ENCODE measurements at places on chromosomes 5 and 9. TPM values are rescaled to one million over a fixed set of nuclear protein-coding genes. Genes with fewer than 3 reads are reported as not detected.

DNA sequence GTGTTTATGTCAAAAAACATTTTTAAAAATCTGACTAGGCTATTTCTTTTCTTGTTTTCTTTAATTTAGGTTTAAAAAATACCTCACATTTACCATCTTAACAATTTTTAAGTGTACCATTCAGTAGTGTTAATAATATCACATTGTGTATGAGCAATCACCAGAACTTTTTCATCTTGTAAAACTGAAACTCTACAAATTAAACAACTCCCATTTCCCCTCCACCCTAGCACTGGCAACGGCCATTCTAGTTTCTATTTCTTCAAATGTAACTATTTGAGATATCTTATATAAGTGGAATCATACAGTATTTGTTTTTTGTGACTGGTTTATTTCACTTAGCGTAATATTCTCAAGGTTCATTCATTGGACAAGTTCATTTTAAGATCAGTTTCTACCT, 27.7 kb downstream of the PLCXD3 start:
- no peak for ATAC-seq

DNA sequence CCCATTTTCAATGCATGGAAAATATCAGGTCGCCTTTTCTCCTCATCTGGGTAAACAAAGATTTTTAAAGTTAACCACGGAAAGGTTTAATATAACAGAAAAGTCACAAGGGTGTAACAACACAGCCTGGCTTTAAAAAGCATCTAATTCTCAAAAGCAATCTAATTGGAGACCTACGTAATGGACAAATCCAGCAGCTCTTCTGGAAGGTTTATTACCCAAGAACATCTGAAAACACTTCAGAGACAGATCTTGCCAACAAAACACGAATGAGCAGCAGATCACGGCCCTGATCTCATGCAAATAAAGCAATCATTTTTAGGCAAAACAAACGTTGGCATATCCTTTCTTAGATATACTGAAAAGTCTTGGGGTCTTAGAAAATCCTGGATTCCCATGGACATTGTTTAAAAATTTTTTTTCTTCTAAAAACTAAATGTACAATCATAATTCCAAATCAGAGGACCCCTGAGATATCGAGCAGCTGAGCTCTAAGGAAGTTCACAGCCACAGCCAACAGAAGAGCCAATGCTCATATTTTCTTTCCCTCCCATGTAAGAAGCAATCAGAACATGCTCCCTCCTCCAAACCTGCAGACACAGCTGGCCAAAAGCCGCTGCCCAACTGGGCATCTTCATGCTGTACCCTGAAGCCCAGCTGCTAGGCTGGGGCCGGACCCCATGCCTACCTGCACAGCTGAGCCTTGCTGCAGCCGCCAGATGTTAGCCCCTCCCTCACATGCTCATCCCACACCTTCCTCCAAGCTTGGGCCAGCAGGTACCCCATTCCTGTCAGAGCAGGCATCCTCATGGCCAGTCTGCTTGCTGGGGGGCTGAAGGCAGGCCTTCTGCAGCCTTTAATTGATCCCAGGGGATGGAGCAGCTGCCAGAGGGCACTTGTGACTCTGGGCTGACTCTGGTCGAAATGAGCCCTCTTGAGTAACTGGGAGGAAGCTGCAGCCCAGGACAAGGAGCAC, 11.2 kb downstream of the ANKS6 start:
- no peak for ATAC-seq

DNA sequence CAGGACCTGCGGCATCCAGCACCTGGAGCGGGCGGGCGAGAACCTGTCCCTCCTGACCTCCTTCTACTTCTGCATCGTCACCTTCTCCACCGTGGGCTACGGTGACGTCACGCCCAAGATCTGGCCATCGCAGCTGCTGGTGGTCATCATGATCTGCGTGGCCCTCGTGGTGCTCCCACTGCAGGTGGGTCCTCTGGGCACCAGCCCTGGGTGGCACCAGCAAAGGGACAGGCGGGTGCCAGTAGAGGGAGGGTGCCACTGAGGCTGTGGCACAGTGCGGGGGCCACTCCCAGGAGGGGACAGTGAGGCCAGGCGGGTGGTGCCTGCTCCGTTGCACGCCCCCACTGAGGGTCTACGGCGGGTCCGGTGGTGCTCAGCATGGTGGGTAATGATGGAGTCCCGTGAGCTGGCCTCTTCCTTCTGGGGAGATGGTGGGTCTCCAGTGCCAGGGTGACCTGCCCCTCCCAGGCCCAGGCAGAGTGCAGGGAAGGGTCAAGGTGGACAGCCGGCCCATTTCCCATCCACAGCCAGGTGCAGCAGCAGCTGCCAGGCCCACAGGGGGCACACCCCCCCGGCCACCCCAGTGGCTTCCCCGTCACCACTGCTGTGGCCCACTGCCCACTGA, 57.8 kb downstream of the KCNT1 start:
- ATAC-seq: no peak

DNA sequence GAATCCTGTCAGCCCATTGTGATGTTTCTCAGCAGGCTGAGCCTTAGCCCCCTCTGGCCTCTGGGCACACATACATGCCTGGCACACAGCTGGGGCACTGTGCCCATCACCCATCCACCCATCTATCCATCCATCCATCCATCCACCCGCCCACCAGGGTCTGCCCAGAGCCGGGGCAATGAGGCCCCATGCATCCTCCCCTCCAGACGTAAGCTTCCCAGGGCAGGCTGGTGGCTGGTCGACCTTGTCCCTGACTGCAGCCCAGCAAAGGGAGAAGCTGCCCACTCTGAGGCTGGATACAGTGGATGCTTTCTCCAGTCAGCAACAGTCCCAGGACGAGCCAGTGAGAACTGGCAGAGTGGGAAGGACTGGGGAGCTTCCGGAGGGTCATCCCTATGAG, 21.1 kb upstream of the SLC25A51 start:
- ATAC-seq: no peak

- ATAC-seq: no peak
Measured at GRCh38 chr9:135338546-135338945, 141.0 kb upstream of the PPP1R26 start.

DNA sequence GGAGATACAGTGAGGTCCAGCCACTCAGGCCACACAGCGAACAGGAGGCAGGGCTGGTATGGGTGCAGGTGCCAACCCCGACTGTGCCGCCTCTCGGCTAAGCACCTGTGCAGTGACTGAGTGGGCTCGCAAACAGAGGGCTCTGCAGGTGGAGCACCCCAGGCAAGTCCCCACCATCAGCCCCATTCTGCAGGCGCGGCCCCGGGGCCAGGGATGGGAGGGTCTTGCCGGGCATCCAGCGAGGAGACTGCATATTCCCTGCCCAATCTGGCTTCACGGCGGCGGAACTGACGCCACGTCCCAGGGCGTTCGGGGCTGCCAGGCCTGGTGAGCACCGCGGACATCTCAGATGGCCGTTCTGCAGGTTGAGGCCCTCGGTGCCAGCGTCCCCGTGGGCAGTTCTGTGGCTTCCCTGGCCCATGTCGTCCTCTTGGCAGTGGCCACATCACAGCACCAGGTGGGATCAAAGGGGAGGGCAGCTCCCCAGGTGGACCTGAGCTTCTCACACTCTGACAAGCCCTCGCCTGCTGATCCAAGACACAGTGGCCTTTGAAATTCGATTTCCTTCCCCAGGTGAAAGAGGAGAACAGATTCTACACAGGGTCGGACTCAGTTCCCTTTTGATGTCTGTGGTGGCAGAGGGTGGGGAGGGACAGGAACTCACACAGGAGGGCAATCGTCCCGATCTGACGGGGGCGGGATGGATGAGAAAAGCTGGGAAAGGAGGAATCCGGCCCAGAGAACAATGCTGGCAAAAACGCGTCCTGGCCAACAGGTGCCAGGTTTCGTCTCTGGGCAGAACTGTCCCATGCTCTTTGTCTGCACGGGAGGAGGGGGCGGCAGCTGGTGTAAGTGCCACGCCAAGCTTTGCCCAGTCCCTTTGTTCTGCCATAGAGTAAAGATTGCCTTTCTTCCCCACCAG, 18.8 kb downstream of the DBH start:
- no peak for ATAC-seq

DNA sequence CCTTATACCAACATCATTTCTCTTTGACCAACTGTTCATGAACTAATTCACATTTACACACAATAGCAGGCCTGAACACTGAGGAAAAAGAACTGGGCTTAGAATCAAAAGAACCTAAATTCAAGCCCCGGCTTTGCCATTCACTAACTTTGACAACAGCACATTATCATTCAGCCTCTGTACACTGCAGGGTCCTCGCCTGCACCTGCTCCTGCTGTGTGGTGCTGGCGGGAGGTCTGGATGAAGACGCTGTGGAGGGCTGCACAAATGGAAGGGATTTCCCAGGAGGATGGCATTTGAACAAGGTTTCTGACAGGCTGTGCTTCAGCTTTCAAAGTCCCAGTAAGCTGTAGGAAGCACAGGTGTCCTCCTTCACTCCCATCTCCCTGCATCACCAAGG, 151.2 kb downstream of the ZDHHC21 start:
- ATAC-seq: no peak

DNA sequence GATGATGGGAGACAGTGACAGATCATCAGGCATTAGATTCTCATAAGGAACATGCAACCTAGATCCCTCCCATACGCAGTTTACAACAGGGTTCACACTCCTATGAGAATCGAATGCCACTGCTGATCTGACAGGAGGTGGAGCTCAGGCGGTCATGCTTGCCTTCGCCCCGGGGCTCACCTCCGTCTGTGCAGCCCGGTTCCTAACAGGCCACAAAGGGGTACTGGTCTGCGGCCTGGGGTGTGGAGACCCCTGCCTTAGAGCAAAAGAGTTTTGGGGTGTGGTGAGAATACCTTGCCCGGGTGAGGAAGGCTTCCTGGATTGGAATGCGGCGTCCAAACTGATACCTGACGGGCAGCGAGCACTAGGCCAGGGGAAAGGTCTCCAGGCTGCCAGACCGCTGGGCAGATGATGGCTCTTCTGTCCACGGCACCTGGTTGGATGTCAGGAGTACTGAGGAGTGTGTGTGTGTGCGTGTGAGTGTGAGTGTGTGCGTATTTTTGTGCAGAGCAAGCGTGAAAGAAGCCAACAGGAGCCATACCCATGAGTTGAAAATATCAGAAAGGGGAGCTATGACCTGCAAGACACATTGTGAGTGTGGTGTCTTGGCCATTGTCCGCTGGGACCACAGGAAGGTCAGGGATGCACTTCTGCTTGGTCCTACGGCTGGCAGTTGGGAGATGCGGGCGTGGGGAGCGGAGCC, 55.4 kb downstream of the ACER2 start:
- no peak for ATAC-seq

The ANKRD31 gene
- total RNA-seq: 0.48 TPM

The C9orf153 gene
- 0.26 TPM for total RNA-seq

- ATAC-seq: no peak
Measured at GRCh38 chr9:27261517-27262211, 35.3 kb downstream of the EQTN start.

- peak; percentile 53 for ATAC-seq
Measured at GRCh38 chr5:59021286-59021673, 438.4 kb downstream of the RAB3C start.

DNA sequence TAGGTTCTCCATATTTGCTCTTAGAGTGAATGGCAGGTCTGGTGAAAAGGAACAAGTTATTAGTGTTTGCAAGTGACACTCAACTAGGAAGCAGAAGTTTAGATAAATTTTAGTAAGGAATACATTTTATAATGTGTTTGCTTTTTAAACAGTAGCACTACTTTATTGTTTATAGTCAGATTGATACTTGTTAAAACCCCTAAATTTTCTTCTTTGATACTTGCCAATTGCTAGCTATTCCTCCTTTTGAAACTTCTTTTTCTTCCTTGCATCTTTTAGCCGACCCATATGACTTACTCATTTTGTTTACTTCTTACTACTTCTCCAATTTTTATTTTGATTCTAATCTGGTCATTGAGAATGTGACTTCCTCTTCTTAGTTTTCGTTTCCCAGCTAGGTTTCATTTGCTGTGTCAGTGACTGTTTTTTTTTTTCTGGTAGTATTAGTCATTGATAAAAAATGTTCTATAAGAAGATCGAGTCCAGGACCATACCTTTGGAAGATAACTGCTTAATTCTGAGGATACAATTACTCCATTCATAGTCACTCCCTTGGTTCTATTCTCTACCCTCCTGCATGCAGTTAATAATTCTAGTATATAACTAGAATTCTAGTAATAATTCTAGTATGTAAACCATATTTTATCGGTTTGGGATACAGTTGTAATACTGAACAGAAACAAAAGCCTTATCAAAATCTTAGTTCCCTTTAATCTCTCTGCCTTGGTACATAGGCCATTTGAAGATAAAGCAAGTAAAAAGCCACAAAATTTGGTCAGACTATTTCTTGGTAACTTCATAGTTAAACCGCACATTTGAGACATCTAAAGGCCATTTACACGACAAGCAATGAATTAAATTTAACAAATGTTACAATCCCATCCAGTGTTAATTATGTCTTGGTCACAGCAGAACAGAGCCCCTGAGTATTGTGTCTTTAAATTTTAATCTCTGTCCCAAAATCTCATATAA, 2.8 kb upstream of the RICTOR start:
- no peak for ATAC-seq

The PFN3 gene
- not detected for total RNA-seq

The IRX2 gene
- not detected for total RNA-seq

- no peak for ATAC-seq
Measured at GRCh38 chr9:88927510-88927909, 63.8 kb upstream of the S1PR3 start.

The SLC4A9 gene
- 0.26 TPM for total RNA-seq

- ATAC-seq: peak; percentile 46
Measured at GRCh38 chr5:36877667-36878391, 1.3 kb downstream of the NIPBL start.

DNA sequence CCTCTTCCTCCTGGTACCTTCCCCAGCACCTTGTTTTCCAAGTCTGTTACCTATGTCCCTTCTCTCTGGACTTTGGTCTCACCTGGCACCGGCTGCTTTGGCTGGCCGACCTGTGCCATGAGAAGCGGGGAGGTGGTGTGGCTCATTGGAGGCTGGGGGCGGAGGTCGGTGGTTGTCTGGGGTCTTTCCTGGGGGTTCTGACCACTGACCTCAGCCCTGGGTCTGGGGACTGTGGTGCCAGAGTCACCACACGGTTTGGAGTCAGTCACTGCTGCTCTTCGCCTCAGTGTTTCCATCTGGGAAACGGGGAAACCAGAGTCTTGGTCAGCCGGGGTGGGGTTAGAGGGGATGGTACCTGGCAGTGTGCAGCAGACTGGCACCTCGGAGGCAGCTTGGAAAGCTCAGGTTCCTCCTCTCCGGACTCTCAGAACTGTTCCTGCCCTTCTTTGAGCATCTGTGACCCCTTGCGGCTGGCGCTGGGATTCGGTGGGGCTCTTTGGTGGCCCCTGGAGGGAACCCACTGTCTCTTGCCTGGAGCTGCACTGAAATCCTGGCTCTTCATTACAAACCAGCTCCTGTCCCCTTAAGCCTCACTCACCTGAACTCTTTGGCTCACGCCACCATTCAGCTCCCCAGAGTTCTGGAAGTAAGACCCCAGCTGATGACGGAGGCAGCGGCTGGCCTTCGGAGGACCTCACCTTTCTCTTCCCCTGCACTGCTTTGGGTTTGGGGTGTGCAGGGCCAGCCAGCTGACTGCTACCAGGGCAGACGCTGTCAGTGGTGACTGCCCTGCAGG, 4.1 kb upstream of the RXRA start:
- ATAC-seq: no peak

The NOXA1 gene
- total RNA-seq: 0.58 TPM

GRCh38 chr5:1062761-1063568, 48.9 kb downstream of the SLC12A7 start:
- ATAC-seq: no peak

GRCh38 chr9:87716141-87716540, 9.8 kb upstream of the CTSL start:
- no peak for ATAC-seq

All from activated T-helper 17 cell treated with anti-CD3 and anti-CD28 coated beads, Interleukin-2, amount 50 U/mL, for 72 hours (primary cell).